ENCODE measurements at places on chromosomes 6 and 20.

DNA sequence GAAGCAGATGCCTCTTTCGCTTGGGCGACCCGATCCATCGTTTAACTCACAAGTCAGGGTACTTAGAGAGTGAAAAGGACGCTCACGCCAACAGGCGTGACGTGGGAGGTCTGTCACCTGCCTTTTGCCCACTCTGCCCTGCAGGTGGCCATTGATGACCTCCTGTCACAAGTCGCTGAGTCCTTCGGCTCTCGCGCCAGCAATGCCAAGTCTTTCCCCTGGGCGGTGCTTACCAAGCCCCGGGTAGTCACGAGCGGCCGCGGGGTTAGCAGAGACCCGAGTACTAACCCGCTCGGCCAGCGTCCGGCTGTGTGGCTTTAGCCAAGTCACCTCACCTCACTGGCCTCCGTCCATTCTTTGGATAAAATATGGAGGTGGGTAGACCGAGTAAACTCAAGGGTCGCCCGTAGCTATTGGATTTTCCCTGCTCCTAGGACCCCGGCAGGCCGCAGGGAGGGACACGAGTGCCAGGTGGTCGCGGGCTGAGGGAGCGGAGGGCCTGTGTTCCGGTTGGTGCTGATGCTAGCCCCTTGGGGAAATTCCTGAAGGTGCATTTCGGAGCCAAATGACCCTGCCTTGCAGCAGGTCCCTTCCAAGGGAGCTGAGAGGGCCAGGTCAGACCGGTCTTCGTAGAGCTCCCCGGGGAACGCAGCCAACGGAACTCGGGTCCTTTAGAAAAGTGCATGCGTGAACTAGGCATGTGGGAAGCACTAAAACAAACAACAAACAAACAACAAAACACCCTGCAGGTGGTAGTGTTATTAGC is 668 bp downstream of the PKIB start:
- peak; percentile 41 for DNase-seq

GRCh38 chr20:47998736-47999135 is 213.5 kb upstream of the SULF2 start:
- DNase-seq: no peak

- no peak for DNase-seq
These were observed 10.0 kb downstream of the JPH2 start for GRCh38 chr20:44176833-44177534.

DNA sequence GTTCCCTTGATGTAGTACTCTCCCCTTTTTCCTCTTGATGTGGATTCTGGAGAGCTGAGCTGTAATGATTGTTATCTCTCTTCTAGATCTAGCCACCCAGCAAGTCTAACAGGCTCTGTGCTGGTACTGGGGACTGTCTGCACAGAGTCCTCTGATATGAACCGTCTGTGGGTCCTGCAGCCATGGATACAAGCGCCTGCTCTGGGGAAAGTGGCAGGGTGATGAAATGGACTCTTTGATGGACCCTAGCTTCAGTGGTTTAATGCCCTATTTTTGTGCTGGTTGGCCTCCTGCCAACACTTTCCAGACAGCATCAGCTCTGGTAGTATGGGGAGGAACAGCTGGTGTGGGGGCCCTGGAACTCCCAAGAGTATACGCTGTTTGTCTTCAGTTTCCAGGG is 216.3 kb downstream of the ADGRG6 start:
- DNase-seq: no peak

DNA sequence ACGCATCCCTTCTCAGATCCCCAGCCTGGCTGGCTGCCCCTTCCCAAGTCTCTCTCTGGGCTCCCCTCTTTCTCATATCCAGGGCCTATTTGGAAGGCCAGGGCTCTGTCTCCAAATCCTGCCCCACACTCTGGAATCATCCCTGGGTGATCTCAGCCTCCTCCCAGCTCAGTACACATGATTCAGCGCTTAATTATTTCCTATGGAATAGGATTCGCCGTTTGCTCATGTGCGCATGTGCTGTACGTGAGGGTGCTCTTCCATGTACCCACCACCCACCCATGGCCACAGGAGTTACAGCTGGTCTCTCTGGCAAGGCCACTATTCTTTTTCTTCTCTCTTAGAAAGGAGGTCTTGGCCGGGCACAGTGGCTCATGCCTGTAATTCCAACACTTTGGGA is 81.7 kb upstream of the FOXP4 start:
- DNase-seq: peak; percentile 22

DNA sequence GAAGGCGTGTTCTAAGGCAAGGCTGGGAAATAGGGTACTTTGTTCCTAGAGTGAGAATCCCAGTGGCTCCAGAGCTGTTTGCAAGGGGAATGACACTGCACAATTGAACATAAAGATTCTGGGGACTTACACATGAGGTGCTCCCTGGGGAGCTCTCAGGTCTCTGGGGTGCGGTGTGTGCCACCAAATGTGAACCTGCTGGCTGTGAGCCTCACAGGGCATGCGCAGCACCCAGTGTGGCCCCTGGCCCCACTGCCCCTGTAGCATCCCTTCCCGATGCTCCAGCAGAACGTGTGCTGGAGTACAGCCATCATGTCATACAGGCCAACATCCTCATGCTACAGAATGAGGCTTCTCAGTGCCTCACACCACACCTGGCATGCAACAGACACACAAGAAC is 68.2 kb downstream of the TOX2 start:
- no peak for DNase-seq

DNA sequence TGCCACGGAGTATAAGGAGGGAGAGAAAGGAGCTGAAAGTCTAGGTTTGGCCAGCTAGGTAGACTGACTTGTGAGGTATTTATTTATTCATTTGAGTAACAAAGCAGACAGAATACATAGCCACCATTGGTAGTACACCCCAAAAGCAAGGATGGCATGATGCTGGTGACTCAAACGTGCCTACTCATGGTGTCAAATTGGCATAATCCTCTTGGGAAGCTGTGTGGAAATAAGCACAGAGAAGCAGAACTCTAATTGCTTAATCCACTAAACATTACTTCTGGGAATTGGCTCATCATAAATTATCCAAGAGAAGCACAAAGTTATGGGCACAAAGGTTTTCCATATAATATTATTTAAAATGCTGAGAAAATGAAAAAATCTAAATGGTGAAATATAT is 2.5 kb downstream of the DEFB132 start:
- DNase-seq: no peak
